GM04504 (cell line): ENCODE measurements at places on chromosomes 2 and 18.

- DNase-seq, result no peak
Measured at GRCh38 chr2:18659915-18660314, 70.5 kb upstream of the NT5C1B start.

GRCh38 chr2:159506202-159506601 lies 110.1 kb downstream of the BAZ2B start:
- no peak for DNase-seq

- no peak for DNase-seq
Measured at GRCh38 chr2:218805627-218806026, 23.7 kb downstream of the CYP27A1 start.

DNA sequence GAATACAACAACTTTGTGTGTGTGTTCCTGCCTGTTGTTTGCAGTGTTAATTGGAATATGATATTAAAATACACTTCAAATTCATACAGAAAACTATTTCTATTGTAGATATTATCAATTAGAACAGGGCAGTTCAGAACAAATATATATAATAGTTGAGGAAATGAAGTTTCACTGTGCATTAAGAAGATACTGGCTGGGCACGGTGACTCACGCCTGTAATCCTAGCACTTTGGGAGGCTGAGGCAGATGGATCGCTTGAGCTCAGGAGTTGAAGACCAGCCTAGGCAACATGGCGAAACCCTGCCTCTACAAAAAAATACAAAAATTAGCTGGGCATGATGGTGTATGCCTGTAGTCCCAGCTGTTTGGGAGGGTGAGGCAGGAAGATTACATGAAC lies 79.3 kb downstream of the ASAP2 start:
- no peak for DNase-seq

DNA sequence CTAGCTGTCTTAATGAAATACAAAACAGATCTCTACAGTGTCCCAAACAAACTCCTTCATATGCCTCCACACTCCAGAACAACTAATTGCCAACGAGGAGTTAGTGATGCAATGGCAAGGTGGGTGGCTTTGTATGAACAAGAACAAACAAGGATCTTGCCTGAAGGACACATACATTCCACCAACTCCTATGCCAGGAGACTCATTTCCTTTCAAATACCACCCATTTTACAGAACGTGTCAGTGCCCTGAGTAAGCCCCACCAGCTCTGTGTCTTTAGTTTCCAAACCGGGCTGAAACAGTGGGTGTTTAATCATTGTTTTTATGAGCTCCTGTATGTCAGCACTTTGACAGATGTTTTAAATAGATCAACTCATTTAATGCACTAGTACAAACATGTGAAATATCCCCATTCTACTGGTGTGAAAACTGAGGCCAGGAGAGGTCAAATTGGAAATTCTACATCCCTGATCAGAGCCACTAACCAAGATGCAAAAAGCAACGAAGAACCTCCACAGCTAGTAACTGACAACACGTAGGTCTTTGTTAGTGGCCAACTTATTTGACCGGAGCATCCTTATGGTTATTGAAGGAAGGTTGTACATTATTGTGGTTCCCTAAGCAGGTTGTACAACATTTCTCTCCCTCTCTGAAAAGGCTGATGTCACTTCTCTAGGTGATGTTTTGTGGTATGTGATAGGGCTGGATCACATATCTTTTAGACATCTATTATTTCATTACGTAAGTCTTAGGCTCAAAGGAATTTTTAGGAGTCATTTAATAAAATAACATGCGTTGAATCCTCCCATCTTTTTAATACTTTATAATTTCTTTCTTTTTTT lies 534.9 kb upstream of the TNP1 start:
- no peak for DNase-seq

- DNase-seq, result peak; percentile 44
Measured at GRCh38 chr2:170073288-170073687, 104.7 kb upstream of the MYO3B start.

DNA sequence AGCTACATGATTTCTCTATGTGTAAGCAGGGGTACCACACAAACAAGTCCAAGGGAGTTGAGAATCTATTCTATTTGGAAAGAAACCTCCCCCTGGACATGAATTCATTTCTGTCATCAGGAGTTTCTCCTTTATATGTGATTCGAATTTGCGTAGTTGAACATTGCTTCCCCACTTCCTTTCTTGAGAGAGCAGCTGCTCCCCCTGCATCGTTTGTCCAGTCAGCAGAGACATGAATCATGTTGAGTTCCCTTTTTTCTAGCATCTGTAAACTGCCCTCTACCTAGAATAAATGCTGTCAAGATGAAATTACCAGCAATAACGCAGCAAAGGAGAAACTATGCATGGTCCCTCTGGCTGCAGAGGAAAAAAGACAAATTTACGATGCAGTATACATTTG lies 73.8 kb downstream of the KIF5C start:
- no peak for DNase-seq

- DNase-seq, result peak; percentile 39
Measured at GRCh38 chr2:218691234-218691633, 19.3 kb downstream of the STK36 start.

DNA sequence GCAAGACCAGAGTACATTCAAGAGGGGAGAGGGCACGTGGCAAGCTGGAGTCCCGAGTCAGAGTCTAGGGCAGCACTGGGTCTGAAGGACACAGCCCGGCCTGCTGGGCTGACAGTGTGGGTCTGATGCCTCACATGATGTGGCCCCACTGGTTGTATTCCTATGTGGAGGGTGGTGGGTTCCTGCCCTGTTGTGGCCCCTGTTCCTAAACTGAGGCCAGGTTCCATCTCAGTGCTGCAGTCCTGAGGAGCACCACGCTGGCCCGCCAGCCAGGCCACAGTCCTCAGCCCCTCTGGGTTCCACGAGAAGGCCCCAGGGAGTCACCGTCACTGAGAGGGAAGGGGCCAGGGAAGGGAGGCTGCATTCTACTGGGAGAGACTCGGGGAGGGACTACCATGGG lies 13.3 kb downstream of the TMEM127 start:
- no peak for DNase-seq

DNA sequence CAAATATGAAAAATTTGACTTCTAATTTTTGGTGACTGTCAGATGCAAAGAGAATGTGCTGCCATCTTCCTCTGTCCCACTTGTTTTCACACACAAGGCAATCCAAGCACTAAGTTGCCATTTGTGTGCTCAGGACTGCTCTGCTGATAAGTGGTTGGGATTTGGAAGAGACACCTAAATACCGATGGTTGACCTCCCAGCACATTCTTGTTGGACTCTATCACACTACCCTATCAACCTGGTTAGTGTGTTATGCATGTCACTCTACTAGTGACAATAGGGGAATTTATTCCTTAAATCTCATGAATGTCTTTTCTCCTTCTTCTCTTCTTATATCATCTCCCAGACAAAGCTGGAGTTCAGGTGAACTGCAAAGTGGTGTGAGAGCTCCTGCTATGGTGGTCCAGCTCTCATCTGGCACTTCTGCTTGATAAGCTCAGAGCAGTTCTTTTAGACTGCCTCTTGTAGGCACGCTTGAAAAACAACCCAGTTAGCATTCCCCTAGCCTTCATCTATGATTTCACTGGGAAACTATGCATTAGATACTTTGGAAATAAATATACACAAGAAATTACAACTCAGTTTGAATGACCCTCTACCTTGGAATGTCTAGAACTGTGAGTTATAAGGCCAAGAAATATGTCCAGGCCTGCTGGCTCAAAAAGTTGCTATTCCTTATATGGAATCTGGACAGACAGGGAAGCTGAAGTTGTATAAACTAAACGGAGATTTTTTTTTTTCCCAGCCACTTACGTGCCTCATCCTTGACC lies 404.8 kb downstream of the MEIS1 start:
- DNase-seq, result peak; percentile 93

DNA sequence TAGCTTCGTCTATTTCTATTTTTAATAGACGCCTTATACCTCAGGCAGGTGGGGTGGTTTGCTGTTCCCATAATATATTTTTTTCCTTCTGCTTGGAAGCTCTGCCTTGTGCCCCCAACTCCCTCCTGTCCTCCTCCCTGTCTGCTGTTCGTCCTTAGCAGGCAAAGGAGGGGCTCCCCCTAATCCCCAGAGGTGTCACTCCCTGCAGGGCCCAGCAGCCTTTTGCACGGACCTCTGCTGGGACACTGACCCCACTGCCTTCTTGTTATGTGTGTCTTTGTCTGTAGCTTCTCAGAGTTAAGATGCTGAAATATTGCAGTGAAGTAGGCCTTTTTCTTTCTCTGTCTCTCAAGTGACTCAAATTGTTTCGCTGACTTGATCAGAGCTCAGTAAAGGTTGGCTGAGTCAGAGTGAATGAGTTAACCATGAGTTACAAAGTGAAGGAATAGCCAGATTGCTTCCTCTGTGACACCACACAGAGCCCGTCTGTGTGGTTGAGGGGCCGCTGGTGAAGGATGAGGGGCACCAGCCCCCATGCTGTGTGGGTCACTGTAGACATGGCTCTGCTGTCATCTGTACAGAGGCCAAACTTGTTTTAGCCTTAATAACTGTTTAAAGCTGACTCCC lies 47.7 kb downstream of the PRKCE start:
- DNase-seq, result peak; percentile 53

GRCh38 chr2:232097758-232098157 lies 136.2 kb downstream of the DIS3L2 start:
- DNase-seq, result no peak

GRCh38 chr18:74942319-74942910 lies 266.5 kb downstream of the PTGR3 start:
- DNase-seq, result no peak

DNA sequence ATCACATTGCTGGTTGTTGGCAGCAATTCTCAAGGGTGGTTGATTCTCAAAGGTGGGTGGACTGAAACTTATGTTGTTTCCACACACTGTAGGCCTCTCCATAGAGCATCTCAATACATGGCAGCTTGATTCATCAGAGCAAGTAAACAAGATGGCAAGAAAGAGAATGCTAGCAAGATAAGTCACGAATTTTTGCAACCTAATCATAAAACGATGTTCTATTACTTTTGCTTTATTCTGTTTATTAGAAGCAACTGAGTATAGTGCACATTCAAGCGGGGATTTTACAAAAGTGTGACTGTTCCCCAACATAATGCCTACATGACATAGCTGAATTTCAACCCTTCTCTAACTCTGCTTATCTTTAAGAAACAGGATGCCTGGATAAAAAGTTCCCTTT lies 136.2 kb downstream of the CCDC178 start:
- no peak for DNase-seq

DNA sequence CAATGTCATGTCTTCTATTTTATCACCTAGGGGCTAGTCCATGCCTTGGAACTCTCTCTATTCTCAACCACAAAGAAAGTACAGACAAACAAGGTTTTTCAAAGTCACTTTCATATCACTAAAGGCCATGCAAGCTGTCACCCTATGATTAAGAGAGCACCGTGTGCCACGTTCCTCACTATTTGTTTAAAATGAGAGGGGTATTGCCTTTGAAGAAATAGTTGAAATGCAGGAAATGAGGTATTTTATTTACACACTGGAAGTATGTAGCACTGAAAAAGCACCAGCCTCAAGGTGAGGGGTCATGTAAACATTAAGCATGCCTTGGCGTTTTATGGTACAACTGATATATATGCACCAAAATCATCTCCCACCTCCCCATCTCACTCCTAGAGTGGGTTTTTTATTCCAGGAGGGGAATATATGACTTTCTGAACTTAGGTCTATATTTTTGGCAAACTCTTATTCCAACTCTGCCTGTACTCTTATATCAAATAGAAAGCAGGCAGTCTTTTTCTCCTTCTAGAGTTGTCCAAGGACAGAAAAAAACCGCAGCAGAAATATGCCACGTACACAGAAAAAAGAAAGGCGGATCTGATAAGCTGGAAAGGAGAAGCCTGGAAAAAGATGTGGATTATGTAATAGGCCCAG lies 53.5 kb downstream of the VSNL1 start:
- no peak for DNase-seq

DNA sequence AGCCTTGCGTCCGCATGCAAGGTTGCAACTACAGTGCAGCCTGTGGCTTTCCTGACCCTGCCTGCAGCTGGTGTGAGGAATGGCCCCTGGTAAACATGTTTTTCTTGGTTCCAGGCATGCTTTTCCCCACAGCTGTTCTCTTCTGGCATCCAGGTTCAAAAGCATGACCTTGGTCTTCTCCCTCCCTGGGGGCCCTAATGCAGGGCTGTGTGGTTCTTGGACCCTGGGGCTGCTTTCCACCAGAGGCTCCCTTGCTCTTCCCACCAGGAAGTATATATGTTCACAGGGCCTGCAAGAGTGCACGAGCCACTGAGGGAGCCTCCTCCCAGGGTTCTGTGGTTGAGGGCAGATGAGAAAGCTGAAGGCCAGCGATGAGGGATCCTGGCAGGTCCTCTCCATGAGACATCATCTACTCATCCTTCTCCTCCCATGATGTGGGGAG lies 125.9 kb downstream of the BCL2L11 start:
- DNase-seq, result no peak

DNA sequence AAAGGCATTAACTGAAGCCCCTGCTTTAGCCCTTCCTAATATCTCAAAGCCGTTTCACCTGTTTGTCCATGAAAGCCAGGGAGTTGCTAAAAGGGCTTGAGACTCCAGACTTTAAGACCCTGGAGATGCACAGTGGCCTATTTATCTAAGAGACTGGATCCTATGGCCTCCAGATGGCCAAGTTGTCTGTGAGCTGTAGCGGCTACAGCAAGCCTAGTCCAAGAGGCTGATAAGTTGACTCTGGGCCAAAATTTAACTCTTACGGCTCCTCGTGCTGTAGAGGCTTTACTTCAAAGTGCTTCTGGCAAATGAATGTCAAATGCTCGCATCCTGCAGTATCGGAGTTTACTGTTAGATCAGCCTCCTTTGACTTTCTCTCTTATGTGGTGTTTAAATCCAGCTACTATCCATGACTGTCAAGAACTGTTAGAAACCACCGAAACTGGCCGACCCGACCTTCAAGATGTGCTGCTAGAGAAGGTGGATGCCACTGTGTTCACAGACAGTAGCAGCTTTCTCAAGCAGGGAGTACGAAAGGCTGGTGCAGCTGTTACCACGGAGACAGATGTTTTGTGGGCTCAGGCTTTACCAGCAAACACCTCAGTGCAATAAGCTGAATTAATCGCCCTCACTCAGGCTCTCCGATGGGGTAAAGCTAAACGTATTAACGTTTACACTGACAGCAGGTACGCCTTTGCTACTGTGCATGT lies 336.7 kb upstream of the CNTNAP5 start:
- DNase-seq, result no peak

- DNase-seq, result no peak
Measured at GRCh38 chr2:44983836-44984604, 25.2 kb downstream of the SIX2 start.

- no peak for DNase-seq
Measured at GRCh38 chr2:10918661-10919409, 7.1 kb downstream of the KCNF1 start.

- peak; percentile 9 for DNase-seq
Measured at GRCh38 chr2:164430166-164430783, 191.0 kb downstream of the GRB14 start.

DNA sequence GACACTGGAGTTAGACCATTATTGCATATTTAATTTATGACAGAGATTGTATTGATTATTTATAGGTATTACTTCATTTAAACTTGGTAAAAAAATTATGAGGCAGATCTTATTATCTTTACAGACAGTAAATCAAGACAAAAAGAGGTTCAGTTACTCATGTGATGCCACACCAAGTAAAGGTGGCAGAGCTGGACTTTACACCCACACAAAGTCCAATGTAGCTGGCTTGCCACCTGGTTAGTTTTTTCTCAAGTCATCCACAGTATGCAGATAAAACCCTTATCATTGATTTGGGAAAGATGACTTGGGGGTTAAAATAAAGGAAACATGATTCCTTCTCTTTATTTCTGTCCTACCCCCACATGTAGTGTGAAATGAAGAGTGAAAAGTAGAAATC lies 137.2 kb downstream of the CNTNAP5 start:
- no peak for DNase-seq
